Glutamatergic neuron (in vitro differentiated cells): ENCODE measurements at places on chromosomes 7 and 10. TPM values are rescaled to one million over a fixed set of nuclear protein-coding genes. Genes with fewer than 3 reads are reported as not detected.

GRCh38 chr10:33484787-33485186 is 150.3 kb upstream of the NRP1 start:
- peak overlapping the region; percentile 87 for H3K27ac ChIP-seq
- H3K4me3 ChIP-seq = peak overlapping the region; percentile 9

DNA sequence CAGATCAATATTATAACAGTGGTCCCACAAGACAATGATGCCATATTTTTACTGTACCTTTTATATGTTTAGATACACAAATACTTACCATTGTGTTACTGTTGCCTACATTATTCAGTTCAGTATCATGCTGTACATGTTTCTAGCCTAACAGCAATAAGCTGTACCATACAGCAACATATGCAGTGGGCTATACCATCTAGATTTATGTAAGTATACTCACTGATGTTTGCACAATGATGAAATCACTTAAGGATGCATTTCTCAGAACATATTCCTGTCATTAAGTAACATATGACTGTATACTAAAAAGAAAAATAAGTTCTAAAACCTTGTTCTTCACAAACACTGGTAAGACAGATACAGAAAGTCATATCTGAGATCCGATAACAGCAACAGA is 468.6 kb upstream of the SEMA3A start:
- H3K4me3 ChIP-seq = no peak overlapping the region
- H3K27ac ChIP-seq = no peak overlapping the region
- no peak for DNase-seq
- H3K27me3 ChIP-seq = no peaks in the 10 kb centered on the region
- no peaks in the 10 kb centered on the region for H3K36me3 ChIP-seq

The EGFR gene
- 12.8 TPM for total RNA-seq

DNA sequence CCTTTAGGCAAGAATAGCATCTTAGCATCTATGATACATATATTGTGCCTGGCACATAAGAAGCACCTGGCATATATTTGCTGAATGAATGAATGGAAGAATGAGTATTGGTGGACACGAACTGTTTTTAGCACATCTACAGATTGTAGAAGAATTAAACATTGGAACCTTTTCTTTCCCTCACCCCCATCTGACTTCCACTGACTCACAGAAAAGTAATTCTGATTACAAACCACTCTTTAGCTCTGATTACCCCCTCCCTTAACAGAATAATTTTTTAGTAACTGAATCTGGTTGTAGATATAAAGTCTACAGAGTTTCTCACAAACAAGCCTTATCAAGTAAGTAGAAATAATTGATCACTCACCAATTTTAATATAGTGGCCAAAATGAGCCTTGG is 31.9 kb downstream of the SLC26A4 start:
- H3K27me3 ChIP-seq = peaks cover 2% of the 10 kb centered on the region
- H3K4me1 ChIP-seq = peaks cover 12% of the 10 kb centered on the region
- no peak for DNase-seq
- H3K4me3 ChIP-seq = no peak overlapping the region

GRCh38 chr7:11587048-11587447 is 244.9 kb downstream of the THSD7A start:
- DNase-seq = no peak
- H3K27ac ChIP-seq = no peak overlapping the region
- no peaks in the 10 kb centered on the region for H3K36me3 ChIP-seq

DNA sequence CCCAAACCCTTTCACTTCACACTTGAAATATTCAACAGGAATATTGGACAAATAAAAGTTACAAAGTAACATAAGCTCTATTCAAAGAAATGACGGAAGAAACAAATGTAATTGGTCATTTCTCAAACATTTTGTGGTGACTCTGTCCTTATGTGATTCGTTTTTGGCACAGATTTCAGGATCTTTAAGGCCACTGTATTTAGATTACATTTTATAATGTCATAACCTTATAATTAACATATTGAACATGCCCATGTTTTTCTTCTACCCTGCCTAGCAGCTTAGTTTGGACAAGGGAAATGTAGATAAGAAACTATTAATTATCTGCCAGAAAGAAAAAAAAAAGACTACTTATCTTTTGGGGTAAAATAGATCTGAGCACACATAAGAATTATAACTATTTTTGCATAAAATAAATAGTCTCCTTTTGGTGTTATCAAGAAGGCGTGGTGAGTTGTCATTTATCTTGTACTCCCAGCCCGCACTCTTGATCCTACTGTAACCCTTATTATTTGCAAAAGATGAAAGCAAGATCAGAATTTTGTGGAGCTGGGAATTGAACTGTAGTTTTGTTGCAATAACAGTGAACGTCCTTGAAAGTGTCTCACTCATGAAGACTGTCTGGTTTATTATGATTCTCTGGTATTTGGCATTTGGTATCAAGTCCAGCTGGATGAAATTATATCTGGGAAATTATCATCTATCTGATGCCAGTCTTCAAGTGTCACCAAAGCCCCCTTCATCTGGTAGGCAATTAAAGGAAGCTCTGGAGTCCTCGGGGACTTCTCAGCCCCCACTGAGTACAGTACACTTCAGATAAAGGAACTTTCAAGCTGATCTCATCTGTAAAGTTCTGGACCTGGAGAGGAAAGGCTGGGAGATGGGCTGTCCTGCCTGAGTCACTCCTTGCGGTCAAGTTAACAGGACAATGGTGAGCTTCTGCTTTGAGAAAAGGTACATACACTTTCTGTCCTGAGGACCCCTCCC is 175.7 kb upstream of the INHBA start:
- H3K36me3 ChIP-seq = no peaks in the 10 kb centered on the region
- no peak overlapping the region for H3K4me3 ChIP-seq
- H3K4me1 ChIP-seq = peaks cover 16% of the 10 kb centered on the region

GRCh38 chr7:80357530-80357929 is 154.3 kb downstream of the GNAT3 start:
- no peaks in the 10 kb centered on the region for H3K4me1 ChIP-seq
- H3K27me3 ChIP-seq = no peaks in the 10 kb centered on the region
- DNase-seq = no peak
- H3K27ac ChIP-seq = no peak overlapping the region

DNA sequence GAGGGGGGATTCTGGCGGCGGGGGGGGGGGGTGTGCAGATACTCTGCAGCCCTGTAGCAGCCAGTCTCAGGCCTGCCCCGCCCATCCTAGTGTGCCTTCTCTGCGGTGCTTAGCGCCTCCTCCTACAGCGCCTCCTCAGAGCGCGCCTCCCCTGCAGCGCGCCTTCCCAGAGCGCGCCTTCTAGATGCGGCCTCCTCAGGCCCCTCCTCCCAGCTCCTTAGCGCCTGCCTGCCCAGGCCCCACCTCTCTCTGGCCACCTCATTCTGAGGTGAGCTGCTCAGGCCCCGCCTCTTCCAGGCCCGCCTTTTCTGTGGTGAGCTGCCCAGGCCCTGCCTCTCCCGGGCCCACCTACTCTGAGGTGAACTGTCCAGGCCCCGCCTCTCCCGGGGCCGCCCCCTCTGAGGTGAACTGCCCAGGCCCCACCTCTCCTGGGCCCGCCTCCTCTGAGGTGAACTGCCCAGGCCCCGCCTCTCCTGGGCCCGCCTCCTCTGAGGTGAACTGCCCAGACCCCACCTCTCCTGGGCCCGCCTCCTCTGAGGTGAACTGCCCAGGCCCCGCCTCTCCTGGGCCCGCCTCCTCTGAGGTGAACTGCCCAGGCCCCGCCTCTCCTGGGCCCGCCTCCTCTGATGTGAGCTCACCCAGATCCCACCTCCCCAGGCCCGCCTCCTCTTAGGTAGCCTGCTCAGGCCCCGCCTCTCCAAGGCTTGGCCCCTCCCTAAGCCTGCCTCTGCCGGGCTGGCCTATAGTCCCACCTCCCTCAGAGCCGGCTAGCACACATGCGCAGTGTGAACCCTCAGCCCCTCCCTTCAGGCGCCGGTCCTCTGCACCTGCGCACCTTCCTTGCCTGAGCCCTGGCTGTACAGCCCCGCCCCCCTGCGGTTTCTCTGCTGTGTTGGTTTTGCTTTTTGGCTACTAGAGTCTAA is 2.1 kb upstream of the SGCE start:
- H3K27ac ChIP-seq = no peak overlapping the region
- H3K4me3 ChIP-seq = peak overlapping the region; percentile 94
- peaks cover 4% of the 10 kb centered on the region for H3K4me1 ChIP-seq
- H3K36me3 ChIP-seq = no peaks in the 10 kb centered on the region
- DNase-seq = peak; percentile 93

- H3K4me1 ChIP-seq = peaks cover 2% of the 10 kb centered on the region
- H3K36me3 ChIP-seq = peaks cover 5% of the 10 kb centered on the region
- DNase-seq = no peak
- H3K27ac ChIP-seq = no peak overlapping the region
These were observed 134.1 kb downstream of the ZNF438 start for GRCh38 chr10:30897547-30897946.

The CHPF2 gene
- 38.1 TPM for total RNA-seq

GRCh38 chr10:33917069-33917780 is 582.8 kb upstream of the NRP1 start:
- no peaks in the 10 kb centered on the region for H3K36me3 ChIP-seq
- DNase-seq = no peak
- H3K4me1 ChIP-seq = no peaks in the 10 kb centered on the region
- no peak overlapping the region for H3K27ac ChIP-seq
- H3K4me3 ChIP-seq = no peak overlapping the region
- H3K27me3 ChIP-seq = peaks cover 2% of the 10 kb centered on the region

The KIAA1217 gene
- 4.4 TPM for total RNA-seq

The ZCCHC24 gene
- 3.0 TPM for total RNA-seq

GRCh38 chr7:122748195-122748594 is 45.5 kb upstream of the RNF148 start:
- H3K4me1 ChIP-seq = peaks cover 13% of the 10 kb centered on the region
- no peak overlapping the region for H3K27ac ChIP-seq
- H3K27me3 ChIP-seq = no peaks in the 10 kb centered on the region
- H3K4me3 ChIP-seq = no peak overlapping the region
- H3K36me3 ChIP-seq = no peaks in the 10 kb centered on the region

The FAM131B gene
- 111 TPM for total RNA-seq

GRCh38 chr10:4278186-4278585 is 493.2 kb upstream of the KLF6 start:
- DNase-seq = no peak
- H3K4me1 ChIP-seq = no peaks in the 10 kb centered on the region
- no peaks in the 10 kb centered on the region for H3K27me3 ChIP-seq
- no peak overlapping the region for H3K4me3 ChIP-seq

DNA sequence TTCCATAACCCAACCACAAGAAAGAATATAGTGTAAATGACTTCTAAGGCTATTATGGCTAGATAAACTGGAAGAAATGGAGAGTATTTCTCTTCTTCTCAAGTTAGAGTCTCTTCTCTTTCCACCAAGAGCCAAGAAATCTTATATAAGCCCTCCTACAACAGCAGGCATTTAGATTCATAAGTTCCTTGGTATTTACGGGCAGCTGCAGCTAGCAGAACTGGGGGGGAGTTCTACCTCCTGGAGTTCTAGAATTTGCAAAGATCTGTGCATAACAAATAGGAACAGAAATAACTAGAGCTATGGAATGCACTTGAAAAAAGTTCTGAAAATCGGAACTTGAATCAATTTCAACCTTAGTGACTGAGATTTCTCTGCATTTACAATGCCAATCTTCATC is 715.2 kb upstream of the GRM3 start:
- H3K4me3 ChIP-seq = no peak overlapping the region
- no peak for DNase-seq
- H3K36me3 ChIP-seq = peaks cover 7% of the 10 kb centered on the region
- H3K27me3 ChIP-seq = no peaks in the 10 kb centered on the region

- no peak overlapping the region for H3K4me3 ChIP-seq
- DNase-seq = no peak
- peaks cover 9% of the 10 kb centered on the region for H3K4me1 ChIP-seq
- H3K36me3 ChIP-seq = peaks cover 6% of the 10 kb centered on the region
- no peak overlapping the region for H3K27ac ChIP-seq
- H3K27me3 ChIP-seq = peaks cover 33% of the 10 kb centered on the region
These were observed 1.6 kb downstream of the PRRT4 start for GRCh38 chr7:128359939-128360338.

GRCh38 chr7:9488555-9488954 is 1055.1 kb downstream of the NXPH1 start:
- no peaks in the 10 kb centered on the region for H3K27me3 ChIP-seq
- H3K27ac ChIP-seq = no peak overlapping the region
- H3K36me3 ChIP-seq = no peaks in the 10 kb centered on the region
- H3K4me1 ChIP-seq = peaks cover 3% of the 10 kb centered on the region

DNA sequence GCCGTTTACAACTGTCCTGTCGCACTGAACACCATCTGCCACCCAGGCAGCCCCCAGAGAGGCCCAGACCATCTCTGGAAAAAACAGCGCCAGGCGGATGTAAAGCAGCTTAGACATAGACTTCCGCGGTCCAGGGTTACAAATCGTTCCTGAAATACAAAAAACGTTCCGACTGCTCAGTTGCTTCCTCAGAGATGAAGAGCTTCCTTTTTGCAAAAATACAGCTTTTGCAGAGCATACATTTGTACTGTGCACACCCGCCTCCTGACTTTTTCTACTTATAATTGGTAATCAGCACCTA is 11.4 kb downstream of the DAGLB start:
- peak overlapping the region; percentile 76 for H3K4me3 ChIP-seq
- DNase-seq = peak; percentile 82
- peaks cover 29% of the 10 kb centered on the region for H3K4me1 ChIP-seq
- peaks cover 1% of the 10 kb centered on the region for H3K27me3 ChIP-seq
- H3K27ac ChIP-seq = peak overlapping the region; percentile 96

The TMEM60 gene
- total RNA-seq = 18.9 TPM

DNA sequence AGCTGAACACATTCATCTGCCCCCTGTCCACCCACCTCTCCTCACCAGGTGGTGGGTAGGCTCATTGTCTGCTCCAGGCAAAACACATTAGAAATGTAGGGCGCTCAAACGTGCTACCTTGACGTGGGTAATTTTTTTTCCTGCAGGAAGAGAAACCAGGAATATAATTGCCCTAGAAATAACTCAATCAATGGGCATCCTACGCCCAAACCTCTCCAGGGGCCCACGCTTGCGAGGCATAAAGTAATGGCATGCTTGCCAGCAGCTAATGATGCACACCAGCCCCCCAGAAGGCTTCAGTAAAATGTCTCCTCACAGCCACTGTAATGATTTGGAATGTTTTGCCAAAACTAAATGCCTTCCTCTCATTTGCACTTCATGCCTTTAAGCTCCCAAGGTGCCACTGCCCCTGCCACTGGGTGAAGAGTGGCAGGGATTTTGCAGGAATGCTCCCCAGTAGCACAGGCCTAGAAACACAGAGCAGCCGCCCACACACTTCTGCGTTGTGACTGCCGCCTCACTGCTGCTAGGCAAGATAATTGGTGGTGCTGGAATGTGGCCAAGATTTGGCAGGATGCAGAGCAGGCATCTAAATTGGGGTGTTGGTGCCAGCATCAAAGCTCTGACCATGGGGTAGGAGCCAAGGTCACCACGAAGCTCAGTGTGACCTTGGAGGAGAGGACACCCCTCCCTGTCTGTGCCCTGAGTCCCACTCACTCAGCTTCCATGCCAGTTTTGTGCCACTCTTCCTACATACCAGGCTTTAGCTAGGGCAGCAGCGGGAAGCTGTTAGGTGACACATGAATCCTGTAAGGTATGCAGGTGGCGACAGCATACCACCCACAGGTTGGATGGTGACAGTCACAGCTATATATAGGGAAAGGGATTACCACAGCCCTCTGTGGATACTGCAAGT is 48.7 kb upstream of the PPP1R3C start:
- H3K4me3 ChIP-seq = no peak overlapping the region
- H3K4me1 ChIP-seq = peaks cover 36% of the 10 kb centered on the region
- no peaks in the 10 kb centered on the region for H3K36me3 ChIP-seq
- H3K27ac ChIP-seq = no peak overlapping the region

- H3K4me1 ChIP-seq = no peaks in the 10 kb centered on the region
- peaks cover 5% of the 10 kb centered on the region for H3K27me3 ChIP-seq
- H3K36me3 ChIP-seq = no peaks in the 10 kb centered on the region
- no peak for DNase-seq
- no peak overlapping the region for H3K4me3 ChIP-seq
These were observed 11.7 kb upstream of the WAPL start for GRCh38 chr10:86533328-86533727.
